ENCODE measurements at places on chromosomes 5 and 9. TPM values are rescaled to one million over a fixed set of nuclear protein-coding genes. Genes with fewer than 3 reads are reported as not detected.

The PCDHB13 gene
- total RNA-seq = 1.4 TPM

The SPATA31D4 gene
- not detected for total RNA-seq

The TMC1 gene
- total RNA-seq = 0.74 TPM

The ARL14EPL gene
- not detected for total RNA-seq

Measured in dermis blood vessel endothelial cell (primary cell).